ENCODE measurements at places on chromosomes 16 and 17.

DNA sequence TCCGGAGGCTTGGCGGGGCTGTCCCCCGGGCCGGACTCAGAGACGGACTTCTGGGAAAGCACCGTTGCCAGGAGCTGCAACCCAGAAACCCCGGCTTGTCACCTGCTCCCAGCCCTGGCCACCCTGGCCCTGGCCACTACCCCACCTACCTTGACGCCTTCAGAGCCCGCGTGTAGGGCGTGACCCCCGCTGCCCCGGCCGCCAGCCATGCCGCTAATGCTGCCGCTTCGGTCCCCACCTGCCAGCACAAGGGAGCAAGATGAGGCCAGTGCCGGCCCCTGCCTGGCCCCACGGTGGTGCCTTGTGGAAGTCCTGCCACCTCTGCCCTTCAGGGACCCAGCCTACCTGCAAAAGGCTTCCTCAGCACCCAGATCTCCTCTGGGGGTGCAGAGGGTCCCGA is 11.4 kb downstream of the CASKIN1 start:
- DNase-seq: no peak

- DNase-seq: no peak
Measured at GRCh38 chr17:38621538-38621937, 15.8 kb upstream of the SRCIN1 start.

- no peak for DNase-seq
Measured at GRCh38 chr16:12089492-12090150, 113.1 kb downstream of the SNX29 start.

DNA sequence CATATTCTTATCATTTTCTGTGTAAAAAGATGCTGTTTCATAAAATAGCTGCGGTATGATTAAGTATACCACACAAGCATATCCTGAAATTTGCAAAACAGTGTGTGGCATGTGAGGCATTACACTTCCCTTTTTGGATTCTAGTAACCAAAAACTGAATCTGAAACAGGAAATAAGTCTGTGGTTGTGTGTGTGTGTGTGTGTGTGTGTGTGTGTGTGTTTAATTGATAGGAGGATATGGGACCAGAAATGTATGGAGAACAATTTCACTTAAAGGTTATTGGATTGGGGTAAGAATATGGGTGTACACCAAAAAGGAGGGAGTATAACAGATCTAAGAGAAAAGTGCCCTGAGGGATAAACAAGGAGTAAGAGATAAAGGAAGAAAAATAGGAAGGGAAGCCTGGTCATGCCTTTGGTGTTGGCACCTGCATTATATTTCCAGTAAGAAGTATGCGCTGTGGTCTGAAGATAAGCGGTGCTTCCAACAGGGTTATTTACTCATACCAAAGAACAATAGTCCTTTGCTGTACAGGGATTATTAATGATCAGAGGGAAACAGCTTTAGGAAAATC is 4.0 kb downstream of the LYRM1 start:
- DNase-seq: no peak

GRCh38 chr16:67120025-67120424 is 10.3 kb downstream of the PHAF1 start:
- DNase-seq: no peak

- DNase-seq: no peak
Measured at GRCh38 chr17:81930142-81931125, 2.9 kb upstream of the MAFG start.

GRCh38 chr17:8855477-8856204 is 11.8 kb downstream of the PIK3R6 start:
- DNase-seq: no peak

DNA sequence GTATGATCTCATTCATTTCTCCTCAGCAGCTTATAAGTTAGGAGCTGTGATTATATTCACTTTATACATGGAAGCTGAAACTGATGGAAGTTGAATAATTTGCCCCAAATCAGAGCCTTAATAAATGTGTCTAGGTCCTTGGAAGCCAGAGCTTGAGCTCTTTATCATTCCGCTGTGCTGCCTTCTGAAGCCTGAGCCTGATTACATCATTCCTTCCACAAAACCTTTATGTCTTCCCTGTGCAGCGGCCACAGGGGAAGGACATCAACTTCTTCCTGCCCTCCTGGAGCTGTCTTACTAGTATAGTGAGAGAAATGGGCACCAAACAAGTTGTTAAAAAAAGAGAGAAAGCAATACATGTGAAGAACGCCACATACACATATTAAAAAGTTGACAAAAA is 6.8 kb downstream of the TNRC6C start:
- no peak for DNase-seq

DNA sequence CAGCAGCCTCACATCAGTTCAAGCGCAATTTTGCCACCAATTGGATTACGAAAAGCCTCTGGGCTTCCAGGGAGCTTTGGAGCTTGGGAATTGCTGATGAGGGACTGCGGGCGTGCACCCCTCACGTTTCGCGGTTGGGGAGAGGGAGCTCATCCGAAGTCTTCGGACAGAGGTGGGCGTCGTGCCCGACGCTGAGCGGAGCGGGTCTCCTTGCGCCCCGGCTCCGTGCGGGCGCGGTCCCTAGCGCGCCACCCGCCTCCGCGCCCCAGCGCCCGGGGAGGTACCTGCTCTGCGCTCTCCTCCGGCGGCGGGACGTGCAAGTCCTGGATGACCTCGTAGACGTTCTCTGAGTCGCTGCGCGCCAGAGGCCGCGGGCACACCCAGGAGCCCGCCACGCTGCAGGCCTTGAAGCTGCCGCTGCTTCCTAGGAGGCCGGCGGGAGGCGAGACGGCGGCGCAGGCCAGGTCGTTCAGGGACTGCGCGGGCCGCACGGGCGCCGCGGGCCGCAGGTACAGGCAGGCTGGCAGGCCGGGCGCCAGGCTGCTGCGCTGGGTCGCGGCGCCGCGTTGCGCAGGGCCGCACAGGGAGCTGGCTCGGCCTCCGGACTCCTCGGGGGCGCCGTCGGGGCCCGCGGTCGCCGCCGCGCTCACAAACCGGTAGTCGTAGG is 3.2 kb downstream of the ARHGAP27 start:
- DNase-seq: no peak

GRCh38 chr17:33371377-33371776 is 78.3 kb upstream of the ASIC2 start:
- DNase-seq: no peak

DNA sequence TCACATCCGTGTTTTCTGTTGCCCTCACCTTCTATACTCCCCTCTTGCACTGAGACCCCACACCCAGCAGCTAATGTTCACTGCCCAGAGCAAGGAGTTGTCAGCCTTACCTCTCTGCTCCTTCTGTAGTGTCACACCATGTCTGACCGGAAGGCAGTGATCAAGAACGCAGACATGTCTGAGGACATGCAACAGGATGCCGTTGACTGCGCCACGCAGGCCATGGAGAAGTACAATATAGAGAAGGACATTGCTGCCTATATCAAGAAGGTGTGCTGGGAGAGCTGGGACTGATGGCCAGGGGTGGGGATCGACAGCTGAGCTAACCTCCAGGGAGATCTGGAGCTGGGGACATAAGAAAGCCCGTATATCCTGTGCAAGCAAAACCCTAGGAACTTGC is 3.7 kb downstream of the DYNLL2 start:
- DNase-seq: no peak

GRCh38 chr17:1787301-1787902 is 25.5 kb downstream of the SERPINF1 start:
- DNase-seq: no peak

GRCh38 chr17:63420868-63421680 is 25.0 kb downstream of the CYB561 start:
- DNase-seq: no peak

DNA sequence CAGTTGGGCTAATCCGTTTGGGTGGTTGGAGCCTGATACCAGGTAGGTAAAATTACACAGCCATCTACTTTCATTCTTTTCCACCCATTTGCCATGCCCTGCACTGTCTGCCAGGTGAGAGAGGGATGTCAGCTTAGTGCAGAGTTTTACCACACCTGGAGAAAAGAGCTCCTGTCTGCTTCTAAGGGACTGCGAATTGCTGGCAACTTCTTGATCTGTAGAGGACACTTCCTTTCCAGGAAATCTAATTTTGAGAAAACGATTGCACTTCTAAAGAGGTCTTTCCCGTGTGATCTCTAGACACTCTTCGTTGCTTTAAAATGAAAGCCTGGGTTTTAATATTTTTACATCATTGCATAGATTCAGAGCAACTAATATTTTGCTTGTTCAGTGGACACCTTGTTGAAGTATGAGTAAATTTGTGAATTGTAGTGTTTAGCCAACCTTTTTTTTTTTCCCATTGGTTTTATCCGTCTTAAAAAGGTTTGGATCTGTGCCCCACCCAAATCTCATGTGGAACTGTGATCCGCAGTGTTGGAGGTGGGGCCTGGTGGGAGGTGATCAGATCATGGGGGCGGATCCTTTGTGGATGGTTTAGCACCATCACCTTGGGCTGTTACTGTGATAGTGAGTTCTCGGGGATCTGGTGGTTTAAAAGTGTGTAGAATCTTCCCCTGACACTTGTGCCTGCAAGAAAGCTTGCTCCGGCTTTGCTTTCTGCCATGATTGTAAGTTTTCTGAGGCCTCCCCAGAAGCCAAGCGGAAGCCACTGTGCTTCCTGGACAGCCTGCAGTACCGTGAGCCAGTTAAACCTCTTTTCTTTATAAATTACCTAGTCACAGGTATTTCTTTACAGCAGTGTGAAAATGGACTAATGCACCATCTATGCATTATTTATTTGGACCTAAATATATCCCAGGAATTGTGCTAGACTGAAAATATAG is 104.6 kb downstream of the PRKCA start:
- DNase-seq: no peak

GRCh38 chr16:56005958-56006357 is 130.8 kb upstream of the CES5A start:
- DNase-seq: no peak

DNA sequence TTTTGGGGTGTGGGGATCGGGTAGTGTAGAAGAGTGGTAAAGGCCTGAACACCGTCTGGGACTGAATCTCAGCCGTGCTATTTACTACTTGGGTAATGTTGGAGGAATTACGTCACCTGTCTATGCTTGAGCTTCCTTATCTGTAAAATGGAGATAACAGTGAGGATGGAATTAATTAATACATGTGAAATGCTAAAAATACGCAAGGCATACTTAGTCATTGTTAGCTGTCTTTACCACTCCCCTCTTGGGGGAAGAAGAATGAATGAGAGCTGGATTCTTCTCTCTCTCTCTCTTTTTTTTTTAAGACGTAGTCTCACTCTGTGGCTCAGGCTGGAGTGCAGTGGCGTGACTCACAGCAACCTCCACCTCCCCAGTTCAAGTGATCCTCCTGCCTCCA is 41.1 kb upstream of the TANGO6 start:
- no peak for DNase-seq

DNA sequence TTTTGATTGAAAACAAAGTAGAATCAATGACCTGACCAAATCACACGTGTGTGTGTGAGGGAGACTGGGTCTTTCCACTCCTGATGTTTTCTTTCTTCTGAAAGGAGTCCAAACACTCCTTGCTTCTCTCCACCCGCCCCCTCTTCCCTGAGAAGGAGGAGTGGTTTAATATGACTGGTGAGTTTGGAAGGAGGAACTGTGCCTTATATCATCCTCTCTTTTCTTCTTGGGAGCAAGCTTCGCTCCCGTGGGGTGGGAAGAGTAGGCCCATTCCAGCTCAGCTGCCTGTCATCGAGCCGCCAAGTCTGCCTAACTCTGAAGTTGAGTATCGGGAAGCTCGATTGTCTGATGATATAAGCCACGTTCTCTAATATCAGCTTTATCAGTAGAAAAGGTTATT is 96.5 kb downstream of the YPEL2 start:
- no peak for DNase-seq

DNA sequence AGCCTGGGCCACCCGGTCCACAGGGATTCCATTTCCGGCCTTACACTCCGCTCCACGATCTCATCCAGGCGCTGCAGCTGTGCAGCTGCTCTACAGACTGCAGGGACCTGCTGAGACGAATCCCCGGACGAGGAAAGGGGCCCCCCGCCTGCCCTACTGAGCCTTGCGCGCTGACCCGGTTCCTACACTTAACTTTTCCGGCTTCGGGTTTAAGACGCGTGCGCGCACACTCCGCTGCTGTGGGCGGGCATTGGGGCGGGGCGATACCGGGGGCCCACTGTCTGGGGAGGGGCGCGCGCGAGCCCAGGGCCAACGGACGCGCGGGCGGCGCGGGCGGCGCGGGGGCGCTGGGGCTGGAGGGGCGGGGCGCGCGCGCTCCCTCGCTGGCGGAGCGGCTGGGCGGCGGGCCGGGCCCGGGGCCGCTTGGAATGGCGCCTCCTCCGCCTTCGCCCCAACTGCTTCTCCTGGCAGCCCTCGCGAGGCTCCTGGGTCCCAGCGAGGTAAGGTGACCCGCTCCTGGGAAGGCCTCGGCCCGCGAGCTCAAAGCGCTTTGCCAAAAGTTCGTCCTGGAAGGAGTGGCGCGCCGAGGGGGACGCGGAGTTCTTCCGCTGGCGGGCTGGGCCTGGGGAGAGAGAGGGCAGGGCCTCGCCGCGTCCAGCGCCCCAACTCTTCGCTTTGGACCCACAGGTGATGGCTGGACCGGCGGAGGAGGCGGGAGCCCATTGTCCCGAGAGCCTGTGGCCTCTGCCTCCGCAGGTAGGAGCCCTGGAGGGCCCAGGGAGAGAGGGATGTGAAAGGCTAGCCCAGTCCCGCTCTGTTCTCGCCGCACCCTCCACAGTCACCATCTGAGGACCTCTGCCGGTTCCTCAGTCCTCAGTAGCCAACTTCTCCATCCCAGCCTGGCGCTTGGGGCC is at the start of gene TP53I13:
Gene TP53I13, plus strand, starts transcription at position 371 of the 914 bp plus-strand sequence. Its CDS starts 58 bp downstream, at position 429.
- DNase-seq: peak; percentile 90

DNA sequence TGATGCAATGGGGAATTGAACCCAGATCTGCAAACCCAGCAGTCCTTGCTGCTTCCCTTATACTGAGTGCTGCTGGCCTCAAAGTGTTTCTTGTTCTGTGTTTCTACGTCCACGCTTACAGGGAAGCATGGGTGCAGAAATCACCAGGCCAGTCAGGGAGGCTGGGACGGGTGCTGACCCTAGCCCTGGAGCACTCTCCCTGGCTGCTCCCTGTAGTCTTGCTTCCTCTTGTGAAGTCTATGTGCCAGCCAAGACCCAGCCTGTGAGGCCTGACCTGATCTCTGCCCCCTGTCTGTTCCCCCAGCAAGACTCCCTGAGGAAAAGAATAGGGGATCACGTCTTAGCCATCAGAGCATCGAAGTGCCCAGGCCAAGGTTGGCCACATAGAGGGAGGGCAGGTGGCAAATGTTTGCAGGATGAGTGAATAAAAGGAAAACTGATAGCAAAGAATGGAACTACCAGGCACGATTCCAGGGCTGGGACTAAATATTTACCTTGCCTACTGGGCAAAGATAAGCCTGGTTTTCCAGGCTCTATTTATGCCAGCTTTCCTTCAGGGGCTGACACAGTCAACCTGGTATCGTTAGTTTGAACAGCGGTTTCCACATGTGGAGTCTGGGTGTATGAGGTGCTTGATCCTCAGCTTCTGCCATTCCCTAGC is 41.2 kb upstream of the RHOT1 start:
- no peak for DNase-seq

- no peak for DNase-seq
Measured at GRCh38 chr17:71024172-71024571, 854.8 kb downstream of the KCNJ2 start.

DNA sequence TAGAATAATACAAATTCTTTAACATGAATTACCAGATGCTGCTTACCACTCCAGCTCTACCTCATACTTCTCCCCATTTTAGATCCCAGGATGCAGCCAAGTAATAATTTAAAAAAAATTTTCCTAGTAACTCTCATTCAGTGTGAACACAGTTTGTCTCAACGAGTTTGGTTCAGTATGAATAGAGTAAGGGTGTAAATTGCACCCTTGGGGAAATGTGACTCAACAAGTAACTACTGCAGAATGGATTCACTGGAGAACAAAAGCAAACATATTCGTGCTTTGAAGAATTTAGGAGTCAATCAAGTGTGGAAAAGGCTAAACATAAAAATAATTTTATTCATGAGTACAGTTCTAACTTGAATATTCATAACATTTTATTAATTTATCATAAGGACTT is 23.0 kb downstream of the KCNJ16 start:
- DNase-seq: no peak
